ENCODE measurements at places on chromosomes 1 and 21.
A peak's percentile ranks its signal among the peaks of the same experiment; 100 is the strongest.

DNA sequence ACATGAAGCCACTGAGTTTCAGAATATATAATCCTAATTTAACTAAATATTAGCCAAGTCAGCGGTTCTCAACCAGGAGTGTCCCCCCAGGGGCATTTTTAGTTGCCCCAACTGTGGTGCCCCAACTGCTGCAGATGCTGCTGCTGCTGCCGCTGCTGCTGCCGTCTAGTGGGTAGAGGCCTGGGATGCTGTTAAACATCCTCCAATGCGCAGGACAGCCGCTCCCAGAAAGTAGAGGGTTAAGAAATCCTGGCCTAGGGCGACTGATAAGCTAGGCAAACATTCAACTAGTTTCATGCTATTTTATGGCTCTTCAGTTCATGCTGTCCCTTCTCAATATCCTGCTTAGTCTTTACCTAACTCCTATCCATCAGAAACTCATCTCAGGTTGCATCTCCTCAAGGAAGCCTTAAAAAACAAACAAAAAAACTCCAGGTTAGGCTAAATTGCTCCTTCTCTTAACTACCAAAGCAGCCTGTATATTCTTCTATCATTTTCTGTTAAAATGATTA is 9.9 kb upstream of the DCAF6 start:
- peak; percentile 70 for DNase-seq

- DNase-seq: no peak
Measured at GRCh38 chr1:239616673-239617072, 230.3 kb downstream of the CHRM3 start.

DNA sequence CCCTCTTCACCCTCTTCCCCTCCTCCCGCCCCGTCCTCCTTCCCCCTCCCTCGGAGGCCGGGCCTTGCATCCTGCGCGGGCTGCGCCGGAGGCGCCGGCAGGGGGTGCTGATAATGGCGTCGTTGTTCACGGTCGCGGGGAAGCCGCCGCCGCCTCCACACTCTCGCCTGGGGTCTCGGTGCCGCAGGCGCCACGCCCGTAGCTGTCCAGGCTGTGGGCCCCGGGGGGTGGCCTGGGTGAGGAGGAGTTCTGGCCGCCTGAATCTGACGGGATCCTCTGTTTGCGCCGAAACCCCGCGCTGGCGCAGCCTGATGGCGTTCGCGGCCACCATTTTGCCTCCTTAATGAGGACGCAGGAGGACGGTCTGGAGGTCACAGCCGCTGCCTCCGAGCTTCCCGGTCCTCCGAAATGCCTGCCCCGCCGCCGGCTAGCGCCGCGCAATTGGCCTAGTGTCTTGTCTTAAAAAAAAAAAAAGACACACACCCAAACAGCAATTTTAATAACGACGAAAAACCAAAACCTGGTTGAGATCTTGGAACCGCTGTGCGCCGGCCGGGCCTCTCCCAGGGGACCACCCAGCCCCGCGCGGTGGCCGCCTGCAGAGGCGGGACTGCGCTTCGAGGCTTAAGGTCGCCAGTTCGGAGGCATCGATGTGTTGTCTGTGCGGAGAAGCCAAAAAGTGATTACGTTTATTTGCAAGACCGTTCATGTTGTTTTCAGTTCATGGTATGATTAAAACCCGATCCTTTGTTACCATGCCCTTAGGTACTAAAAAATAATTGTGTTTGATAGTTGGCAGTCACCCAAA is 106.6 kb upstream of the HNRNPU start:
- DNase-seq: peak; percentile 93

DNA sequence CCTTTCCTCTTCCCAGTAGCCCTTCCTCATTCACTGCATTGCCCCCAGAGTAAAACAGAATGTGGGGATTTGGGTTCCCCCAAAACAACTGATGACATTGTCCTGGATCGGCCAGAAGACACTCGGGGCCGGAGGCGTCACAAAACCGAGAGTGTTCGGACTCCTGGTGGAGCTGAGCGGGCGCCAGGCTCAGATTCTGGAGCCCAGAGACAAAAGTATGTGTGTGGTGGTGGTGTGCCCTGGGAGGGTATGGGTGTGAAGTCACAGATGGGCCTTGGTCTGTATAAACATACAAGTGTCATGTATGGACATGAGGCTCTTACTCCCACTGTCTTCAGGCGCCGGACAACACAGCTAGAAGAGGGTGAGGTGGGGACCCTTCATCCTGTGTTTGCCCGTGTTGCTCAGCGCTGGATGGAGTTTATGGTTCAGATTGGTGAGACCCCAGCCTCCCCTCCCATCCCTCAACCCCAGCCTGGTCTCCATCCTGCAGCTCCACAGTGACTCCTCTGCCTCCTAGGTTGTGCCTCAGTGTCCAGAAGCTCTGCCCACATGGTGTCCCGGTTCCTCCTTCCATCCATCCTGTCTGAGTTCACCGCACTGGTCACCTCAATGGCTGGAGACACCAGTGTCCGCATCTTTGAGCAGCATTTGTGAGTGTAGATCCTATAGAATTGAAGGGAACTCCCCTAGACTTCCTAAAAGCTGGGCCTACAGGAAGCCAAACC is 12.4 kb downstream of the HYI start:
- DNase-seq: peak; percentile 4

DNA sequence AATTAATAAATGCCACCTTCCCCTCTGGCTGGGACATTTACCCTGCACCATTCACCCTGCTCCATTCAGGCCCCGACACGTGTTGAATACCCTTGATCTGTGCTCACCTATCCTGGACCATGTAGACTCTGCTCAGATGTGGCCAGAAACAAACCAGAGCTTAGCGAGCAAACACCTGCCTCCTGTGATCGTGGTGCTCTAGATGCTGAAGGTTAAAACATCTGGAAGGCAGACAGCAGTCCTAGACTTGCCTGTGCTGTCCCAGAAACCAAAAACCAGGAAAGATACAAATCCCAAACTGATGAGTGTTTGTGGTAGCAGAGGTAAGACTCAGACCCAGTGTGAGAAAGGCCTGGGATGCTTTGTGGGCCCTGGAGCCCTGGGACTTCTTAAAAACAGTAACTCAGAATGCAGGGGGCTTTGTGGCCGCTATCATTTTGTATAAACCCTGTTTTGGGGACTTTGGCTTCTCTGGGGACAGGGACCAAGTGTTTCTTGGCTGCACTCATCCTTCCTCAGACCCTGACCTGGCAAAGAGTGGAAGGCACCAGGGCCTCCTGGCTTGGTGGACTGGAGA is 99.6 kb downstream of the DMRTB1 start:
- no peak for DNase-seq

DNA sequence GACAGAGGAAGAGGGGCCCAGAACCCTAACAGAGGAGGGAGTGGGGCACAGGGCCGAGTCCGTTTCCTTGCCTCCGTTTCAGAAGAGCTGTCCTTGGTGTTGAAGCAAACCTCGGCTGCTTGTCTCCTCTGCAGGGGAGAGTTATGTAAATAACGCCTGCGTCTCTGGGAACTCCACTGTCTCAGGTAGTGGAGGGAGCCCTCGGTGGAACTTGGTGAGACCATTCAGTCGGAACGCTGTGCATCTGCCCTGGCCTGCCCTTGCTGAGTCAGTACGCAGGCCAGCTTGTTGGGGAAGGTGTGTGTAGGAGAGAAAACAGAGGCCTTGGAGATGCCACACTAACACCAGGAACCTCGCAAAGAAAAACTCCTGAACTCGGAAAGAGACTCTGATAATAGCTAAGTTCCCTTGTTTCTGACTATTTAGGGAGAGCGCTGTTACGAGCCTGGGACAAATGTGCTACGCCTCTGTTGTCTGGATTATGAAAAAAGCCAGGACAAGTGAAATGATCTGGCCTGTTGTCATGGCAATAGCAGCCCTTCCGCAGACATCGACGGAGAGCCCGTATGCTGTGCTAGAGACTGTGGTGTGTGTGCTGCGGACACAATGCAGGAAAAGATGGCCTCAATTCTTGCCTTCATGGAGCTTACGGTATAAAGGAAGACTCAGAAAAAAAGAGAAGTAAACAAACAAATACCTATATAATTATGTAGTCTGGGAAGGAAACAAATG is 94.6 kb upstream of the AKT3 start:
- DNase-seq: no peak

- DNase-seq: no peak
Measured at GRCh38 chr1:178918955-178919354, 48.1 kb upstream of the ANGPTL1 start.

- no peak for DNase-seq
Measured at GRCh38 chr21:44891631-44892031, 18.1 kb upstream of the PTTG1IP start.

- DNase-seq: no peak
Measured at GRCh38 chr1:53730224-53730865, 8.6 kb downstream of the GLIS1 start.

GRCh38 chr1:247210062-247210375 is 38.2 kb upstream of the ZNF124 start:
- no peak for DNase-seq

DNA sequence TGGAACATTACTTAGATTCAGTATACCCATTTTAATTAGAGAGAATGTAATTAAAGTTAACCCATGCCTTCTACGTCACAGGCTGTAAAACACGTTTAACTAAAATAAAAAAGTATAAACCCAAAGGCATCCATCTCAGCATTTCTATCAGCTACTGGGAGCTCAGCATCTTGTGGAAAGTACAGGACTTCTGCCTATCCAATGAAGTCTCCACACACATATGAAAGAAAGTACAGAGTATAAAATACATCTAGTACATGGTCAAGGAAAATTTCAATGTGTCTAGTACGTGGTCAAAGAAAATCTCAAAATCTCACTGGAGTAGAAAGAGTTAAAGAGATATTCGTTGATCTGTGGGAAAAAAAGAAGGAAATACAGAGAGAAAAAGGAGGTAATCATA is 141.4 kb upstream of the ZNHIT6 start:
- DNase-seq: no peak

- no peak for DNase-seq
Measured at GRCh38 chr21:36510911-36511310, 31.0 kb upstream of the CLDN14 start.
